Activated T-cell treated with anti-CD3 and anti-CD28 coated beads for 24 hours (primary cell): ENCODE measurements at places on chromosomes 5 and 9.

DNA sequence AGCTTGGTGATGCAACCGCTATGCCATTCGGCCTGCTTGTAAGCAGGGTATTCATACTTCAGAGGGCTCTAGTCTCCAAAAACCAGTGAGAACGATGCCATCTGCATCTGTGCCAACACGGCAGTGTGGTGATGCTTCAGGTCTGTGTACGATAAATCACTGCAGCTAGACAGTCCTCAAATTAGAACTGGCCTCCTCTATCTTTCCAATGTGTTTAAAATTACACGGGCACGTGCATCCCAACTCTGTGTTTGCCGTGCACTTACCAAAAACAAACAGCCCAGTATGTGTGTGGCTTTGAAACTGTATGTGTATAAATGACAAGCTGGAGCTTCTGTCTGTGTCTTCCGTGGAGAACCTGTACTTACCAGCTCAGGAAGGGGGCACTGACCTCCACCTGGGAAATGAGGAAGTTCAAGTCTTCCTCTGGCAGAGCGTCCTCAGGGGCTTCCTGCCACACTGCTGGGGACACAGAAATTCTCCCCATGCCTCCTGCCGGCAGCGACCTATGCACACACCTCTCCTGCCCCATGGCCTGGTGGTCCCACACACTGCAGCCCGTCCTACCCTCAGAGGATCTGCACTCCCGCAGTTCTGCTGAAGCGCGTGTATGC, 12.3 kb downstream of the MED10 start:
- no peak for DNase-seq

DNA sequence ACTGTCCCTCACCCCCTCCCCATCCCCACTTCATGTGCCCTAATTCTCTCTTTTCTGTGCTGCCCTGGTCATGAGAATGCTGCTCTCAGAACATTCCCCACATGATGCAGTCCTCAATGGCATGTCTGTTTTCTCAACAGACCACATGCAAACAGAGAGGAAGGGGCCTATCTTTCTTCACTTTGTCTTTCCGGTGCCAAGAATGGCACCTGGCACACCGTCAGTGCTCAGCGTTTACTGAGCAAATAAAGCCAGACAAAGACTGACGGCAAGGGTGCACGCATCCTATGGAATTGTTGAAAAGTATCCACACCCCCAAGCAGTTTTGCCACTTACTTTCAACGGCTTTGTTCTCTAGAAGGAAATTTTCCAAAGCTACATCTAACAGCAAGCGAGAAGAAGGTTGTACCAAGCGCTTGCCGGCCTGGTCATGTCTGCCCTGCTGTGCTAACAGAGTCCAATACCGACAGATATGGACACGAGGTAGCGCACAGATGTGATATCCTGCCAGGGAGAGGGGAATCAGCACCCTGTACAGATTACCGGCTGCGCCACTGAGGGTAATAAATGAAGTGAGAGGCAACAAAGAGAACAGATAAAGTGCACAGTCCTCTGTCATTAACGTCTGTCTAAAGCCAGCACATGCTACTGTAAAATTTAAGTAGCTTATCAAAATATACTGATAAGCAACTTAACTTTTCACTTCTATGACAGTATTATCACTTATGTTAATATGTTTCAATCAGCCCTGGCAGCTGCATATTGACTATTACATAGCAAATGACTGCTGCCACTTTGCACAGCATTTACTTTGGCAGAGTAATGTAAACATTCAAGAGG, 251.7 kb downstream of the DENND1A start:
- no peak for DNase-seq

DNA sequence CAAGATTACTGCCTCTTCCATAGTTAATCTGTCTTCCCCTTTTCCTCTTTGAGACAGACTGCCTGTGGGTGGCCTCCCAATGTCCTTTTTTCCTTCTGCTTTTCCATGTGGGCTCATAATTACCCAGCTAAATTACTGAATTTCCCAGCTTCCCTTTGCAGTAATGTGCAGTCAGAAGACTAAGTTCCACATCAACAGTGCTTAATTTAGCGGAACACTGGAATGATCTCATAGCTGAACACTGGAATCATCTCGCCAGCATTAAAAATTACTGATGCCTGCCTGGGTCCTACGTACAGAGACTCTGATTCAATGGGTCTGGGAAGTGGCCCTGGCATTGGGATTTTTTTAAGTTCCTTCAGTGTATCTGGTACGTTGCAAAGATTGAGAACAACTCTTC, 84.3 kb downstream of the DNAH5 start:
- no peak for DNase-seq

- no peak for DNase-seq
Observed at GRCh38 chr9:78985084-78985738, 586.6 kb upstream of the TLE4 start.

GRCh38 chr9:95096807-95097206, 220.7 kb downstream of the FANCC start:
- DNase-seq: no peak

DNA sequence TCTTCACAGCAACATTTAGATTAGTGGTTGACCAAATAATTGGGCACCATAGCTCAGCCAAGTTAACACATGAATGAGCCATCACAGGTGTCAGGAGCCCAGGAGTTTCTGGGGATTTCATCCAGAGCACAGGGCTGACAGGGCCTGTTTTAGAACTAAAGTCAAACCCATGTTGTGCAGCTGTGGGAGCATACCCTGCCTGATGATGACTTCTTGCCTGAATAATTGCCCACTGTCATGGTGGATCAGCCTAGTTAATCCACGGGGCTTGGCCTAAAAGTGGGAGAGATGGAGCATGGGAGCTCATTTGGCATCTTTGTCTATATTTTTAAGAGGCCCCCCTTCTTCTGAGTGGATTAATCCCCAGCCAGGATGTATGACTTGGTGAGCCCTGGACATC, 105.6 kb upstream of the GDNF start:
- DNase-seq: no peak

GRCh38 chr5:73591698-73592501, 26.4 kb downstream of the UTP15 start:
- DNase-seq: no peak

DNA sequence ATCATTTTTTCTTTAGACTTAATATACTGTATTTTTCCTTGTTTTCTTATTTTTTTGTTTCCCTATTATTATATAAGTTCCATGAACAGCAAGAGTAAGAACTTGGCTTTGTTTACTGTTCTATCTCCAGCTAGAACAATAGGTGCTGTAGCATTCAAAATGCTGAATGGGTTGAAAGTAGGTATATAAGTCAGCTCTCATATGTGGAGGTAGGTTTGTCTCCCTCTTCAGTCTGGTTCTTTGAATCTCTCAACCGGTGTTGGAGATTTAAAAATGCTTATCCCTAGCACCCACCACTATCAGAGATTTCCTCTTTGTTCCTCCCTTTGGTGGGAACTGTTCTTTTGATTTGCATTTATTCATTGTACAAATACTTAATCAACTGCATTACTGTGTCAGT, 87.5 kb upstream of the FSD1L start:
- DNase-seq: no peak

DNA sequence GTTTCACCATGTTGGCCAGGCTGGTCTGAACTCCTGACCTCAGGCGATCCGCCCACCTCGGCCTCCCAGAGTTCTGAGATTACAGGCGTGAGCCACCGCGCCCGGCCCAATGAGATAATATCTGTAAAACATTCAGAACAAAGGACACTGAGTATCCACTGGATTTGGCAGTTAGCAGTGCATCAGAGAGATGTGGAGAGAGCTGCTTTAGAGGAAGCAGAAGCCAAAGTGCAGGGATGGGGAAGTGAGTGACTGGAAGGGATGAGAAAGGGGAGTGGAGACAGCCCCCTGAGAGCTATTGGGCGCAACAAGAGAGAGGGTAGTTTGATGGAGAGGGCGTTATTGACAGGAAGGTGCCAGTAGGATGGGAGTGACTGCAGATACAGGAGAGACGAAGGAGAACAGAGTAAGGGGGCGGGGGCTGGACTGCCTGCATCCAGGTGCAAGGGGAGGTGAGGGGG, 157.5 kb upstream of the SHB start:
- no peak for DNase-seq

- no peak for DNase-seq
Observed at GRCh38 chr5:112161392-112161748, 257.7 kb downstream of the EPB41L4A start.

DNA sequence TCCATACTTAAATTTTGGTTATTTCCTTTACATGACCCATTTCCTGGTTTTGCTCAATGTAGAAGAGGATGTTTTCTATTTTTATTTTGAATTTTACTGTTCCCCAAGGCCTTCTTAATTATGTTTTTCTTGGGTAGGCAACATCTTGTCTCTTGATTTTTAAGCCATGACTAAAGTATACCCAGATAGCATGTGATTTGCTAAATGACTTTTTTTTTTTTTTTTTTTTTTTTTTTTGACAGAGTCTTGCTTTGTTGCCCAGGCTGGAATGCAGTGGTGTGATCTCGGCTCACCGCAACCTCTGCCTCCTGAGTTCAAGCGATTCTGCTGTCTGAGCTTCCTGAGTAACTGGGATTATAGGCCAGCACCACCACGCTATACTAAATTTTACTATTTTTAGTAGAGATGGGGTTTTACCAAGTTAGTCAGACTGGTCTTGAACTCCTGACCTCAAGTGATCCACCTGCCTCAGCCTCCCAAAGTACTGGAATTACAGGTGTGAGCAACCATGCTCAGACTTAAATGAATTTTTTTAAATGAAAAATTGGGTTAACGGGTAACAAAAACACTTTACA, 198.6 kb upstream of the DAB2 start:
- no peak for DNase-seq

GRCh38 chr9:103867886-103868285, 226.2 kb upstream of the SMC2 start:
- DNase-seq: no peak

DNA sequence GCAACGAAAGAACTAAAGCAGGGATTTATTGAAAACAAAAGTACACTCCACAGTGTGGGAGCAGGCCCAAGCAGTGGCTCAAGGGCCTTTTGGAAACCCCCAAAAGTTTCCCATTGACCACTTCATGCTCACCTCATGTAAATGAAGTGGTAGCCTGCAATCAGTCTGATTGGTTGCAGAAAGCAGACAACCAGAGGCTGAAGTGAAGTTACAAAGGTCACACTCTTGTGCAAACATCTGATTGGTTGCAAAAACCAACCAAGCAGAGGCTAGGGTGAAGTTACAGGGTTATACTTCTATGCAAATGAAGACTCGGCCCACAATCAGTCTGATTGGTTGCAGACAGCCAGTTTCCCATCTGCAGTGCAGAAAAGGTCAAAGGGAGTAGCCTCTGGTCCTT, 258.0 kb downstream of the YTHDC2 start:
- no peak for DNase-seq

DNA sequence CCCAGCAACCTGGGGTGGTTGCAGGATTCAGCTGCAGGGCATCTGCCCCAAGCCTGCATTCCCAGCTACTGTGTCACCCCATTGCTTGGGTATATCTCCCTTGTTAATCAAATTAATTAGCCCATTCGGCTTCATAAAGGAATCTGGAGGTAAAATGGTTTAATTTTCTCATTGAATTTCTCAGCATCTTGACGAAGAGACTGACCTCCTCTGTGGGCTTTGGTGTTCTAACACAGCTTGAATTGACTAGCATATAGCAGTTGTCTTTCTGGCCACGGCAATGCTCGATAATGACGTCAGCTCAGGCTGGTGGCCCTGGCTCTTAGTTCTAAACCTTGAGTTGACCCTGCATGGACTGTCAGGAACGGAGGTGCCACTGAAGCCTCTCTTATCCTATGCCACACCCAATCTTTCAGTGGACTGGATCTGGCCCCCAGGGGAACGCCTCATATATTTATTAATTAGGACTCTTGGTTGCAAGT, 72.4 kb downstream of the MSX2 start:
- DNase-seq: no peak

GRCh38 chr9:68740561-68740960, 35.5 kb downstream of the PIP5K1B start:
- no peak for DNase-seq

GRCh38 chr5:132961887-132962286, 1.5 kb downstream of the AFF4 start:
- DNase-seq: no peak

GRCh38 chr5:7039074-7039473, 325.8 kb downstream of the TENT4A start:
- DNase-seq: no peak

DNA sequence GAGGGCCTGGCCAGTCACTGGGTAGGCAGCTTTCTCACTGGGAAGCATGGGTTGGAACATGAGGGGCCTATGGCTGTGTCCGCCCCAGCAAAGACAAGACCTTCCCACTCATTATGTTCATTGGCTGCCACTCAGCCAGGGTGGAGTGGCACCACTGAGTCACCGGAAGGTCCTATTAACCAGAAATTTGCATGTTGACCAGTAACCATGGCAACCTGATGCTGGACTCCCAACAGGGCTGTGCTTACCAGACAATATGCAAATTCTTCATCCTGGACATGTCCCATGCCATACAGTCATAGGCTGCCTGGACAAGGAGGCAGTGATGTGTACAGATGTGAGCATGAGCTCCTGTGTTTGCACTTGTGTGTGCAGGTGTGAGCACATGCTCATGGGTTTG, 66.7 kb downstream of the PSD2 start:
- no peak for DNase-seq

DNA sequence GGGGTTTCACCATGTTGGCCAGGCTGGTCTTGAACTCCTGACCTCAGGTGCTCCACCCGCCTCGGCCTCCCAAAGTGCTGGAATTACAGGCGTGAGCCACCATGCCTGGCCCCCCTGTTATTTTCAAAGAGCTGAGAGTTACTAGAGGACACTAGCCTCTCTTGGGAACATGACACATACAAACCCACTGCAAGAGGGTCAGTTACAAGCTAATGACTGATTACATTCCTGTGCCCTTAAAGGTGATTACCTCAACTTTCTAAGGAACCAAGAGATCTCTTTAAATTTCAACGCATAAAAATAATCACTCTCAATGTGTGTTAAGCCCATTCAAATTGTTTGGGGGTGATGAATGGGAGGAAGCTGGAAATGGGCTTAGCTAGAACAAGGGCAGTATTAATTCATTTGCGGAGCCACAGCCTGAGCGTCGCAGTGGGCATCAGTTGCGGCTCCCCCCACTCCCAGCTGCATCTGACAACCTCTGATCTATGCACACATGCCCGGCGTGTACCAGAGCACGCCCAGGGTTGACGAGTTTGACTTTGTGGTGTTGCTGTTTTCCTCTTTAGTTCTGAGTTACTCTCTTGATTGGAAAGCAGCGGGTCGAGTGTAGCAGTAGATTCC, 146.9 kb downstream of the GOLPH3 start:
- no peak for DNase-seq

- no peak for DNase-seq
Observed at GRCh38 chr5:94682814-94683520, 64.5 kb downstream of the SLF1 start.

DNA sequence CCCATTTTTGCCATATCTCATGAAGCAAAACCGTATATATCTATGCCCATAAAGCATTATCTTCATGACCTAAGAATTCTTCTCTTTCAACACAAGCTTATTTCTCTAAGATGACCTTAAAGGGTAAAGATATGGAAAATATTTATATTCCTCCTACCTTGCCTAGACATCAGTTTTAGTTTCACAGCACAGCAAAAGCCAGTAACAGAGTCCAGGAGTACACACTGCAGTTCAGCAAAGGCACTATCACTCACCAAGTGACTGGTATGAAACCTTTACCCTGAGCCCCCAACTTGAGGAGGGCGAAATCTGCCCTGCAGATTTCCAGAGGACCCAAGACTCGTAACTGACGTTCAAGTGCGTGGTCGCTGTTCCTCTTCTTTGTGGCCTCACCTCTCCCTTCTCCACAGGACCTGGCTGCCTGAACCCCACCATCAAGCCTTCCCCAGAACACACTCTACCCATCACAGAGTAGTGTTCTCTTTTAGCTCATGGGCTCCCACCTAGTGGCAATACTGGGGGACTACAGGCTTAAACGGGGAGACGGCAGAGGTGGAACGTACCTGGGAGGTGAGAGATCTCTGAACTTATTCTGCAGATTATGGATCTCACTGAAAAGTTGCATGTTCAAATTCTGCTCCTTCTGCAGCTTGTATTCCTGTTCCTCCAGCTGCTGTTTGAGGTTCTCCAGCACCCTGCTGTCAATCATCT, 141.0 kb downstream of the CDK5RAP2 start:
- no peak for DNase-seq
